Small intestine (tissue), 16 donors: ENCODE measurements at places on chromosomes 2 and 18.

DNA sequence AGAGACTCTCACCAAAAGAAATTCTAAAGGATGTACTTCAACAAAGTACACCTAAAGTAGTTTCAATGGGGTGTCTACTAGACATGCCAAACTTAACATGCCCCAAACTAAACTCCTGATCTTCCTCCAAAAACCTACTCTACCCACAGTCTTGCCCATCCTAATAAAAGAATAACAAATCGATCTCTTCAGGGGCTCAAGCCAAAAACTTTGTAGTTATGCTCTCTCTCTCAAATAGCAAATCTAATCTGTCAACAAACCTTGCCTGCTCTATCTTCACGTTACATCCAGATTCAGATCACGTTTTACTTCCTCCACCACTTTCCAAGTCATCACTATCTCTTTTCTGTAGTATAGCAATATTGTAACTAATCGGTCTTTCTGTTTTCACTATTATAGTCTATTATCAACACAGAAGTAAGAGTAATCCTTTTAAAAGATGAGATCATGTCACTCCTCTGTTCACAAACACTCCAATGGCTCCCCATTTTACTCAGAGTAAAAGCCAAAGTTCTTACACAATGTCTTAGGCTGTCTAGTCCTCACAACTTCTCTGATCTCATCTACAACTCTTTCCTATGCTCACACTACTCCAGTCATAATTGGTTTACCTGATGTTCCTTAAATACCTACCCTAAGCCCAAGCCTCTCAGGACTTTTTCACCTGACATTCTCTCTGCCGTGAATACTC is 79.9 kb downstream of the THADA start:
- DNase-seq: no peak

DNA sequence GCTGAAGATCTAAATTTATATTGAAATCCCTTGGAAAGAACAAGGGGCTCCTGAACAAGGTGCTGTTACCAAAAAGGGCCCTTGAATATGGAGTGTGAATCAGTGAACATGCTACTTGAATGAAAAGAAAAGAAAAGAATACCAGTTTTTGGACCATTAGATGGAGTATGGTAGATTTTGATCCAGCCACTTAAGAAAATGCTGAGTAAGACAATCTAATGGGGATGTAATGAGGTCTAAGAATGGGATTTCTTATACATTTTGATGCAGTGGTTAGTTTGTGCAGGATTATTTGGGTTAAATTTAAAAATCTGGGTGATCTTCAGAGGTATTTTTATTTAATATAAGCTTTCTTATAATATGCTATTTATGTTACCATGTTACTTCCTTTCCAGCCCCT is 2003.0 kb upstream of the LRRTM1 start:
- DNase-seq: no peak

DNA sequence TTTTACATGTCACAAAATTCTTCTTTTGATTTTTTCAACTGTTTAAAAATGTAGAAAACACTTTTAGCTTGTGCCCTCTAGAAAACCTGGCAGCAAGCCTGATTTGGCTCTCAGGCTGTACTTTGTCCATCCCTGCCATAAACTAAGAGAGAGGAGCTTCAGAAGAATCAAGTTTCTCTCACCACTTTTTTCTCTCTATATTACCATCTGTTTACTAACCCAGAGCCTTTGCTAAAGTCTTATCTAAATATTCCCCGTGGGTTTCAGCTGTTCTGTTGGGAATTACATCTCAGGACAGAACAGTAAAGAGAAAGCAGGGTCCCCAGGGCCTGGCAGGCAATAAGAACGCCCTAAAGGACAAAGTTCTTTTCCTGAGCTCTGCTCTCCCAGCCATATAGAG is 409.1 kb upstream of the CRIM1 start:
- DNase-seq: peak; percentile 76

DNA sequence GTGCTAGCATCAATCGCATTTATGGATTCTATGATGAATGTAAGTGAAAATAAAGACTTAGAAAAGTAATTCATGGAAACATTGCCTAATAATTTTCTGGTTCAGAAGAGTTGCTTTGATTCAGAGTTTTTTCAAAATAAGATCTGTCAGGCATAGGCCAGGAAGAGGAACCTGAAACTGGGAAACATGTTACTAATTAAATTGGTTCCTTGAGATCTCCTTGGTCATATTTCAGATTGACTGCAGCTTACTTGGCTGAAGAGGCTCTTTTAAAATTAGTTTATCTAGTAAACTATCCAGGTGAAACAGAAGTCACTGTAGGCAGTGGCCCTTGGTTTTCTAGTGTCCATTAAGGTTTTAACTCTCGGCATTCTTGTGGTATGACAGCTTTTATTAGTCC is 27.4 kb downstream of the PPP1CB start:
- no peak for DNase-seq

DNA sequence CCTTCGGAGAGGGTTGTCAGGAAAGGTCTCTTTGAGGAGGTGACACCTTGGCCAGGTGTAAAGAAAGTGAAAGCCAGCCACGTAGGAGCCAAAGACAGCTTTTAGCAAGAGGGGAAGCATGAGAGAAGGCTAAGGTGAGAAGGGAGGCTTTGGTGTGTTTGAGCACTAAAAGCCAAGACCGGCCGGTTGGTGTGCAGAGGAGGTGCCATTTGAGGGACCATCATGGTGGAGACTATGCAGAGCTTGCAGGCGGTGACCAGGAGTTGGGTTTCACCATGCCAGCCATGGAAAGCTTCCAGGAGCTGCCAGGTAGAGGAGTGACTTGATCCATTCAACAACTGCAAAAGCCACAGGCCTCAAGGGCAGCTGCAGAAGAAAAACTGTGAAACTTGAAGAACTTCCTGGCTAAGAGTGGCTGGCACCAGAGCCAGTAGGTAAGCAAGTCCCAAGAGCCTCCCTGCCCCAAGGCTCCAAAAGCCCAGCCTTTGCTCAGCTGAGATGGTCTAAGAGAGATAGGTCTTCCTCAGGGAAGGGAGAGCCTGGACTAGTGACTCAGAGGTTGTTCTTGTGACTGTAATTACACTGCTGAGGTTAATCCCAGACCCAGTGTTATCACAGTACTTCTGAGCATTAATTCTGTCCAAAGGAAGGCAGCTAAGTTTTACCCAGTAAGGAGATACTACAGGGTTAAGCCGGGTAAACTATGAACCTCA is 319.0 kb downstream of the BCL11A start:
- DNase-seq: no peak

GRCh38 chr2:10124538-10125045 is 2.1 kb downstream of the RRM2 start:
- peak; percentile 83 for DNase-seq

DNA sequence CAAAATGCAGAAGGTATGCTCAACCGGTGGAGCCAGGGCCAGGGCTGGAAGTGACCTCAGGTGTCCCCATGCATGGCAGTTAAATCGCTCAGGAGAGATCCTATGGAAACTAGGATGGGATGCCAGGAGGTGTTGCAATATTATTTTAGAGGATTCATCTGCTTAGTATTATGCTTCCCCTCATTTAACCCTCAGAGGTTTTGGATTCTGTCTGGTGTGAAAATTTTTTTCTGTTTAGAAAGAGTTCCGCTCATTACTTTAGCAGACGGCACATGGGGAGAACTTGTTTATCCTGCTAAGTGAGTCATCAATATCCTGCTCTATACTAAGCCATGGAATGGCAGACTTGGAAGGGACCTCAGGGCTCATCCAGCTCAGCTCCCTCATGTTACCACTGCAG is 42.5 kb downstream of the TRIB2 start:
- no peak for DNase-seq

- no peak for DNase-seq
These were observed 298.2 kb upstream of the SALL3 start for GRCh38 chr18:78681396-78681795.

GRCh38 chr18:58213440-58213839 is 169.4 kb downstream of the NEDD4L start:
- DNase-seq: no peak

DNA sequence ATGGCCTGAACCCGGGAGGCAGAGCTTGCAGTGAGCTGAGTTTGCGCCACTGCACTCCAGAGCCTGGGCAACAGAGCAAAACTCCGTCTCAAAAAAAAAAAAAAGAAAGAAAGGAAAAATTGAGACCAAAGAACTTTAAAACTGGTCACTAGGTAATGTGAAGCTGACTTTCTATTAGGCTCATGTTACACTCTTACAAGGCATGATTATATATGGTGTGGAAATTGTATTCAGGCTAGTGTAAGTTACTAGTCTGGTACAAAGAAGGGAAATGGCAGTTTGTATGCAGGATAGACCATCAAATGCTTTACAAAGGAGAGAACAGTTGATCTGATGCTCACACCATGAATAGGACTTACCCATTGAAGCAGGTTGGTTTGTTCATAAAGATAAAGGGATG is 35.4 kb upstream of the ARMC9 start:
- DNase-seq: no peak

DNA sequence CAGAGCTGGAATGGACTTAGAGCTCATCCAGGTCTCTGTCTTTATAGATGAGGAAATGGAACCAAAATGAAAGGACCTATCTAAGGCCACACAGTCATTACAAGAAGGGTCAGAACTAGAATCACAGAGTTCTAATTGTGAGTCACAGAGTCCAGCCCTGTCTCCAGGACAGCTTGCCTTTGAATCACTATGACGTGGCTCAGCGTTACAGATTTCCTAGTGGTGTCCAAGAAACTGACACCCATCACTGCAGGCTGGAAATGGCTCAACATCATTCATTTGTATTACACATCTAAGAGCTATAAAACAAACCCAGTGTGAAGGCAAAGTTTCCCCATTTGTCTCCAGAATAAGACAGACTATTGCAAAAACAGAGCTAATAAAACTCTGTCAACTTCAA is 164.3 kb upstream of the SIX2 start:
- DNase-seq: no peak

GRCh38 chr18:23258566-23259469 is 123.5 kb downstream of the CABLES1 start:
- no peak for DNase-seq

GRCh38 chr18:653512-653911 is 3.9 kb upstream of the TYMS start:
- no peak for DNase-seq

DNA sequence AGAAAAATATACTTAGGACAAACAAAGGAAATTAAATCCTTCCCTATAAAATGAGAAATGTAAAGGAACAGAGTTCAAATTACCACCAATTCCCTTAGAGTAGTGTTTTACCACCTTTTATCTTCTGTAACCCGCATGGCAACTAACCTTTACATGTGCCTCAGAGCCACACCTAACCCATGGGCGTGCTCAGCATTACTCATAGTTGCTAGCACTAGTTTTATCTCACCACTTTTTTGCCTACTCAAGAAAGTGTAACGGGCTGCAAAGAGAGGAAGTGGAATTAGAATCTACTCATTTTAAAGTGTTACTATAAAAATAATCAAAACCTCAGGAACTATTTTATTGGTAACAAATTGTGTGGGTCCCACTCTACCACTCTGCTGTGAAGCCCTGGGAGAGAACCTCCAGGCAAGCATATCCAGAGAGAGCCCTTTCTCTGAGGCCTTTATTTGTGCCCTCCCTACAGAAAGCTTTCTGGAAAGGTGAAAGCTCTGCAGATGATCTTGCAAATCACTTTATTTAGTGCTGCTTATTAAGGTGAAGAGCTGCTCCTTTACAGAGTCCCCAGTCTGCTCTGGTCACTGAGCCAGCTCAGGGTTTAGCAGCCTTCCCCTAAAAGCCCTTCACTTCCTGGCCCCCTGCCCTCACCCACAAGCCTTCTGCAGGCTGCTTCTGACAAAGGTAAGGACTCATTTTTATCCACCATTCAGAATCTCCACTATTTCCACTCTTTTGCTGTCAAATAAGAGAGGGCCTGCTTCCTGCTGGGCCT is 98.8 kb downstream of the TRABD2A start:
- peak; percentile 92 for DNase-seq

DNA sequence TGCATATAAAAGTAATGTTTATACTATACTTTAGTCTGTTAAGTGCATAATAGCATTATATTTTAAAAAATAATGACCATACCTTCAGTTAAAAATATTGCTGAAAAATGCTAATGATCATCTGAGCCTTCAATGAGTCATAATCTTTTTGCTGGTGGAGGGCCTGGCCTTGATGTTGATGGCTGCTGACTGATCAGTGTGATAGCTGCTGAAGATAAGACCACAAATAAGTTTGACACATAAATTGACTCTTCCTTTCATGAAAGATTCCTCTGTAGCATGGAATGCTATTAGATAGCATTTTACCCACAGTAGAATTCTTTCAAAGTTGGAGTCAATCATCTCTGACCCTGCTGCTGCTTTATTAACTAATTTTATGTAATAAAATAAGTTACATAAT is 128.4 kb upstream of the CCDC85A start:
- DNase-seq: no peak

DNA sequence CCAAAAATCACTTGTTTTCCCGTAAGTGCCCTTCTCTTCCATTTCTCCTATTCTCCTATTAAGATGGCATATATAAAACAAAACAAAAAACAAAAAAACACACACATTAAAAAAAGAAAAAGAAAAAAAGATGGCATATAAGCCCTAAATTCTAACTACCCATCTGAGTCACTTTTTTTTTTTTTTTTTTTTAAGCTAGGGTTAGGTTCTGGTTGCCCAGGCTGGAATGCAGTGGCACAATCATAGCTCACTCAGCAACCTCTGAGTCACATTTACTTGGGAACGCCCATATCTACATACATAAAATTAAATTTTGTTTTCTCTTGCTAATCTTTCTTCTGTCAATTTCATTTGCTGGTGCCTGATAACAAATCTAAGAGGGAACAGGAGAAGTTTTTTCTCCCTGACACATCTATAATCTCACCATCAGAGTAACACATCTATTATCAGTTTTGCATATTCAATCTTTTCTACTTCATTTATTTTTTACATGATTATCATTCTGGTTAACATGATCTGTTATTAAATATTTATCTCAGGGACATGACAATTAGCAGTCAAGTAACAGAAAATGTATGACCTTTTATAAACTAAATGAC is 52.1 kb downstream of the EEF1B2 start:
- DNase-seq: no peak

DNA sequence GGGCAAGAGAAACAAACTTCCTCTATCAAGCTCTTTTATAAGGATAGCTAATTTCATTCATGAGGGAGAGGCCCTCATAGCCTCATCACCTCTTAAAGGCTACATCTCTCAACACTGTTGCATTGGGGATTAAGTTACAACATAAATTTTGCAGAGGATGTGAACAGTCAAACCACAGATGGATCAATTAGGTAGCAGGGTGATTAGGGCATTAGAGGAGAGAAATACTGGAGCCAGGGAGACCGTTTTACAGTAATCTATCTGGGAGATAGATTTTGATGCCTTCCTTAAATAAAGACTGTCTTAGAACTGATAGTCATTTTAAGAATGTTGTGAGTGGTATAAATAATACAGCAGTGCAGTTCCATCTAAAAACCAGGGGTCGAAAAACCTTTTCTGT is 258.9 kb downstream of the DCC start:
- no peak for DNase-seq

- DNase-seq: no peak
These were observed 440.9 kb downstream of the PTPRM start for GRCh38 chr18:8008033-8008432.

DNA sequence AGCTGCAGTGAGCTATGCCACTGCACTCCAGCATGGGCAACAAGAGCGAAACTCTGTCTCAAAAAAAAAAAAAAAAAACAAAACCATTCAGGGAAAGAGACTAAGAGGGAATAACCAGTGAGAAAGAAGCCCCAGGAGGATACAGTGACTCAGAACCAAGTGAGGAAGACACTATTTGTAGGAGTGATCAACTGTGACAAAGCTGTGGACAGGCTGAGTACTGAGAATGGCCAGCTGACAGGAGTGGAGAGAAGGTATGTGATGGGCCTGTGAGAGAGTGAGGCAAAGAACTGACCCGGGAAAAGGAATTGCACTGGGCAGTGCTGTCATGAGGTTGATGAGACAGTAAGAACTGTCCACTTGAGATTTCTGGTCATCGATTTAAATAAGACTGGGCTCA is 6.7 kb upstream of the LCT start:
- DNase-seq: no peak
